ENCODE measurements at places on chromosomes 7 and 10.

- no peak for DNase-seq
These were observed 189.0 kb upstream of the CELF2 start for GRCh38 chr10:10828623-10829022.

GRCh38 chr7:100352984-100353684, 4.8 kb upstream of the PILRB start:
- no peak for DNase-seq

GRCh38 chr7:79789584-79790345, 336.3 kb upstream of the MAGI2 start:
- DNase-seq, result peak; percentile 55

DNA sequence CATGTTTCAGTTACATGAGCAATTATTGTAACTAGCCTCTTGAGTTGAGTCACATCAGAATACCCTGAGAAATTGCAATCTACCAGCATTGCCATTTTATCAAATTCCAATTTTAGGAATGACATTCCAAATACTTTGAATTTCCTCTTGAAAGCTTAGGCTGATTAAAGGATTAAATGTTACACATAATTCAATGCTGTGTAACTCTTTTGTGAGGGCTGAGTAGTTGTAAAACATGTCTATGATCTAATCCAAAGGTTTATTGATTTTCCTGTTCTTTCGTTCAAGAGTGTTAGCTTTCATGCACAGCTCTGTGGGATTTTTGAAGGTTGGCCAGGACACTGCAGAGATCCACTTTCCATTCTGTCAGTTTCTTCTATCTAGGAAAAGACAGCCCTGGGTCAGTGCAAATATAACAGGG, 193.1 kb downstream of the SORCS1 start:
- no peak for DNase-seq

DNA sequence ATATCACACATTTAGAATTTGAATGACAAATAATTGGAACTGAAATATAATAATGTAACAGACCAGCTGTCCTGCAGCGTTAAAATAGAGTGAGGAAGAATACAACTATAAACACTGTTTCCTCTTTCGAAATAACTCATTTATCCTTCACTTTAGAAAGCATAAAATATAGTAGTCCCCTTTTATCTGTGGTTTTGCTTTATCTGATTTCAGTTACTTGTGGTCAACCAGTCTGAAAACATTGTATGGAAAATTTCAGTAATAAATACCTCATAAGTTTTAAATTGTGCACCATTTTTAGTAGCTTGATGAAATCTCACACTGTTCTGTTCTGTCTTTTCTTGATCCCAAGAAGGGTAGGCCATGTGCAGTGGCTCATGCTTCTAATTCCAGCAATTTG, 31.7 kb downstream of the POLR1F start:
- DNase-seq, result peak; percentile 85

GRCh38 chr7:43850348-43851116, 18.8 kb downstream of the MRPS24 start:
- DNase-seq, result peak; percentile 57

DNA sequence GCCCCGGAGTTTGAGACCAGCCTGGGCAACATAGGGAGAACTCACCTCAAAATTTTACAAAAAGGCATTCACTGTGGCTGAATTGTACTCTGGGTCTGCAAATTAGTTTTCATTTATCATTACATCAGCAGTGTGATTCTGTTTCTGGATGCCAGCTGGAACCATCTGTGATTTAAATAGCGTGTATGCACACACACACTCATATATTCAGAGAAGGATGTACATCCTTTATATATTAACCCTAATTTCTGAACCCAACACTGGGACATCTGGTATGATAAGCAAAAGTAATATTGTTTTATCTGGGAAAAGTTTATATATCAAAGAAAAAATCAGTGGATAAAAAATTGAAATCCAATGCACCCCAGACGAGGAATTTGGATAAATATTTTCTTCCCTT, 33.8 kb upstream of the LYZL1 start:
- DNase-seq, result no peak

DNA sequence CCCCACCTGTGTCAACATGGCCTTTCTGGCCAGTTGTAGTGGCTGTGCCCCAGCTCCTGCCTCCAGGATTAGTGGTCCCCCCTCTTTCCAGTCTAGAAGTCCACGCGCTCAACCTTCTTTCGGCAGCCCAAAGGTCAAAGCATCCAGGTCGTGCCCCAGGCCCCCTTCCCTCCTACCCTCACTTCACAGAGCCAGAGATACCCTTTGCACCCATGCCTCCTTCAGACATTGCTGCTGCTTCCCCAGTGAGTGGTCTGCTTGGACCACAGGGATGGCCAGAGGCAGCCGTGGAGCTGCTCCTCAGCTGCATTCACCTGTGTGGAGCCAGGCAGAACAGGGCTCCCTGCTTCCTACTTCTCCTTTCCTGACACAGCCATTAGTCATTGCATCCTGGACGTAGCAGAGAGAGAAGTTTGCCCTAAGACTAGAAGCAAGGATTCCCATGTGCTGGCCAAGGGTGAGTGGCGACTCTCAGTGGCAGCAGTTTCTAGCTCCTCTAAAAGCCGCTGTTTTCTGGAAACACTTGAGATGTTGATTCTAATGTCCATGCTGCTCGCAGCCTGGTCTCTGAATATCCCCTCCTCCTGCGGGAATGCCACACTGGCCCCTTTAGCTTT, 243.1 kb upstream of the SHH start:
- no peak for DNase-seq

- no peak for DNase-seq
These were observed 8.3 kb downstream of the NOD1 start for GRCh38 chr7:30470163-30470770.

- peak; percentile 53 for DNase-seq
These were observed 53.8 kb downstream of the WDR37 start for GRCh38 chr10:1109795-1110673.

GRCh38 chr7:43278088-43278644, 165.7 kb downstream of the HECW1 start:
- DNase-seq, result no peak

GRCh38 chr10:11170993-11171851, 153.6 kb downstream of the CELF2 start:
- peak; percentile 94 for DNase-seq

DNA sequence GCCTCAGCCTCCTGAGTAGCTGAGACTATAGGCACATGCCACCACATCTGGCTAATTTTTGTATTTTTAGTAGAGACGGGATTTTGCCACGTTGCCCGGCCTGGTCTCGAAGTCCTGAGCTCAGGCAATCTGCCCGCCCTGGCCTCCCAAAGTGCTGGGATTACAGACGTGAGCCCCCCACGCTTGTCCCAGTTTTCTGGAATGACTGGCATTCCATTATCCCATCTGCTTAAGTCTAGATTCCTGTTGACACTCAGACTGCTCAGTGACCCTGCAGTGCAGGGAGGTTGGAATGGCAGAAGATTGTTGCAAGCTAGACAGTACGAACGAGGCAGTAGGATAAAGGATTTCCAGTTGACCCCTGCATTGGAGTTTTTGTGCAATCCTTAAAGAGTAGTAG, 135.1 kb upstream of the NPS start:
- DNase-seq, result no peak

DNA sequence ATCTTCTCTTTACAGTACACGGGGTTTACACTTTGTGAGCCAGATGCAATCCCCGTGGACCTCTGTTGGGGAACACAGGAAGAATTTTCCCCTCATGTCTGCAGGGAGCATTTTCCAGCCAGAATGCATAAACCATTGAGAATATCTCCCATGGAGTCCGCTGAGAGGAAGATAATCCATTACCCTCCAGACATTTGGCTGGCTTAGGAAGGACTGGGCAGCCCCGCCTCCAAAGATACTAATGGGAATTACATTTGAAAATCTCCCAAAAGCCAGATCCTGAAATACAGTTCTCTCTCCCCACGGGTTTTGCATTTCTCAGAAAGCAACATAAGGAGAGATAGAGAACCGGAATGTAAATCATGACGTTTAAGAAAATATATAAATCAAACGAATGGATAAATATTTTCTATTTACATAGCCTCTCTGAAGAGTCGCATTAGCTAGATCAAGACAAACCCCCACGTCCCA, 53.5 kb downstream of the TRIL start:
- DNase-seq, result no peak

- DNase-seq, result peak; percentile 58
These were observed 760 bp downstream of the CBX3 start for GRCh38 chr7:26202019-26202990.

GRCh38 chr7:114422507-114423501, 8.2 kb downstream of the FOXP2 start:
- DNase-seq, result peak; percentile 48

DNA sequence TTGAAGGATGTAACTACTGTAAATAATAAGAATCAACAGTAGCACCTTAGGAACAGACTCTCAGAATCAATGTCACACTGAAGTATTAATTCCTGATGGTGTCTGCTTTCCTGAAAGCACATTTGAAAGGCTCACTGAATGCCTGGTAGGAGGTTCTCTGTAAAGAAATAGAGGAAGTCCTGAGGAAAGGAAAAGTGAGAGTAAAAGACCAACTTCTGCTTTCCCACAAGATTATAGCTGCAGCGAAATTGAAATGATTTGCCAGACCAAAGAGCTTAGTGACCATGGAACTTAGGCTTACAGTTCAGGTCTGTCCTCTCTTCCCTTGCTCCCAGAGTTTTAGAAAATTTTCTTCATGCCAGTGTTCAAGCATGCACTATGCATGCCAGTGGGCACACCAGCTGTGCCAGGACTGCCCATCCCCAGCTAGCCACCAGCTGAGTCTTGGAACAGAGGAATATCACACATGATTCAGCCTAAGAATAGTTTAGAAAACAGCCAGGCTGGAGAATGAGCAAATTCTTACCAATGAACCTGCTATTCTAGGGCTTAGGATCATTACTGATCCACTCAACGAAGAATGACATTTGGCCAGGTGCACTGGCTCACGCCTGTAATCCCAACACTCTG, 123.2 kb downstream of the HERPUD2 start:
- DNase-seq, result peak; percentile 76

GRCh38 chr10:29386342-29386999, 97.6 kb downstream of the LYZL1 start:
- DNase-seq, result peak; percentile 59

DNA sequence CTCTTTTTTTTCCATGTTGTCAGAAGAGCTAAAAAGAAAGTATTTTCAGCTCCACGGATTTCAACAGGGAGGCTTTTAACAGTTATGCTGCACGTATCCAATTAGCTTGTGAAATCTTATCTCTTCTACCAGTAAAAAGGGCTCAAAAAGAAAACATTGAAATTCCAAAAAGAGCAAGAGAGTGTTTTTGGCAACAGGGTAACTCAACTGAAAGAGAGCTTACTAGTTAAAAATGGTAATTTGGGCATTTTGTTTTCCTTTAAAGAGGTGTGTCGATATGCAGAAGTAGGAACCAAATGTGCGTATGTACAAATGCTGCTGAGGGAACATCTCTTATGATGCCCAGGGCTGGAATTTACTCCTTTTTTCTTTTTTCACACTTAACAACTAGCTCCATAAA, 292.8 kb downstream of the PRKG1 start:
- DNase-seq, result no peak

DNA sequence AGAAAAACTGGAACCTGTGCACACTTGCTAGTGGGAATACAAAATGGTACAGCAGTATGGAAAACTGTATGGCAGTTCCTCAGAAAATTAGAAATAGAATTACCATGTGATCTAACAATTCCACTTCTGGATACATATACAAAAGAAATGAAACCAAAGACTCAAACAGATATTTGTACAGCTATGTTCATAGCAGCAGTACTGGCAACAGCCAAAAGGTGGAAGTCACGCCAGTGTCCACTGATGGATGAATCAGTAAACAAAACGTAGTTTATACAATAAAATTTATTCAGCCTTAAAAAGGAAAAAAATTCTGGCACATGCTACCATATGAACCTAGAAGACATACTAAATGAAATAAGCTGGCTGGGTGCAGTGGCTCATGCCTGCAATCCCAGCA, 23.0 kb downstream of the IDE start:
- DNase-seq, result no peak

DNA sequence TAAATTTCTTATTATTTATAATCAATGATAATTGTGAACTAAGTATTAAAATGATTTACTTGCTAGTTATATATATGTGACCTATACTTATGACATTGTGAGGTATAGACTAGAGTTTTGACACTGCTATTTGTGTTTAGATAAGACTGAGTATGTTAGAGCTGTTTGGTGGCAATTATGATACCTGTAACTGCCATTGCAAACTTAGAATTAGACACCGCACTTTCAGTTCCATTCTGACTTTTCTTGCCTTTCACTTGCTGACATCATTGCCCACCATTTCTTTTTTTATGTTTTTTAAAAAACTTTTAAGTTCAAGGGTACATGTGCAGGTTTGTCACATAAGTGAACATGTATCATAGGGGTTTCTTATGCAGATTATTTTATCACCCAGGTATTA, 214.5 kb downstream of the MBL2 start:
- no peak for DNase-seq

- DNase-seq, result no peak
These were observed 89.4 kb downstream of the CCDC71L start for GRCh38 chr7:106571563-106571962.

DNA sequence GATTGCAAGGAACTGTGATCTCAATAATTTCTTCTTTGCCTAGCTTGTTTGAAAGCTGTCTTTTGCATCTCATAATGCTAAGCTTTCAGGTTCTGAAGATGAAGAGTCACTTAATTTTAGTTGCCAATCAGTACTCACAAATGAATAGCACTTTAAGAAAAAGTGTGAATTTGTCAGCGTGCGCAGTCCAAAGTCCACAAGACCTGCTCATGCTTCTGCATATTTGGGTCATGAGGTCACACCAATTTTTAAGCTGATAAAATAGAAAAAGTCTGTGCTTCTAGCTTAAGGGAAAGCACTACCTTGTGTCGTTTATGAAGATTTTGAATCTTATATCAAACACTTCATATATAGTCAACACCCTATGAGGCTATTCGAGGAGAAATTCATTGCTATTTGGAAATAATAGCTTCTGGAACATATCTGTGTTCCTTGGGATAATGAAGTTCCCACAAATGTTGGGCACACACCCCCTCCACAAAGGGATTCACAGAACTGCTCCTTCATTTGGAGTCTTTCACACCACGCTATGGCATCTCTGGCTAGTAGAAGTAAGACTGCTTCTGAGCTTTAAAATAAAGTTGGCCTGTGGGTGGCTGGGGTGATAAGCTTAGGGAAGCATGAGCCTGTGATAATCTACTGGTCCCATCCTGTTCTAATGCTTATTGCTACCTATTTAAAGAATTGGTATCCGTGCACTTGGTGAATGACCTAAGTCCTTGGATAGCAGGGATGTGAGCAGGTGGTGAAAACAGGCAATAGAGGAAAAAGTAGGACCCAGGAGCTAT, 33.3 kb downstream of the A1CF start:
- peak; percentile 46 for DNase-seq

- DNase-seq, result no peak
These were observed 166.7 kb downstream of the NRF1 start for GRCh38 chr7:129777993-129778769.

GRCh38 chr7:153286763-153287162, 527.2 kb downstream of the ACTR3B start:
- DNase-seq, result no peak

- DNase-seq, result no peak
These were observed 37.5 kb upstream of the OCM2 start for GRCh38 chr7:98027342-98028033.

- peak; percentile 22 for DNase-seq
These were observed 16.1 kb downstream of the TAS2R41 start for GRCh38 chr7:143493751-143494150.
